ENCODE measurements at places on chromosomes 2 and 18.

- DNase-seq, result no peak
These were observed 145.6 kb upstream of the KLHL29 start for GRCh38 chr2:23239374-23239773.

- DNase-seq, result no peak
These were observed 184.6 kb downstream of the ZFP36L2 start for GRCh38 chr2:43041661-43042360.

DNA sequence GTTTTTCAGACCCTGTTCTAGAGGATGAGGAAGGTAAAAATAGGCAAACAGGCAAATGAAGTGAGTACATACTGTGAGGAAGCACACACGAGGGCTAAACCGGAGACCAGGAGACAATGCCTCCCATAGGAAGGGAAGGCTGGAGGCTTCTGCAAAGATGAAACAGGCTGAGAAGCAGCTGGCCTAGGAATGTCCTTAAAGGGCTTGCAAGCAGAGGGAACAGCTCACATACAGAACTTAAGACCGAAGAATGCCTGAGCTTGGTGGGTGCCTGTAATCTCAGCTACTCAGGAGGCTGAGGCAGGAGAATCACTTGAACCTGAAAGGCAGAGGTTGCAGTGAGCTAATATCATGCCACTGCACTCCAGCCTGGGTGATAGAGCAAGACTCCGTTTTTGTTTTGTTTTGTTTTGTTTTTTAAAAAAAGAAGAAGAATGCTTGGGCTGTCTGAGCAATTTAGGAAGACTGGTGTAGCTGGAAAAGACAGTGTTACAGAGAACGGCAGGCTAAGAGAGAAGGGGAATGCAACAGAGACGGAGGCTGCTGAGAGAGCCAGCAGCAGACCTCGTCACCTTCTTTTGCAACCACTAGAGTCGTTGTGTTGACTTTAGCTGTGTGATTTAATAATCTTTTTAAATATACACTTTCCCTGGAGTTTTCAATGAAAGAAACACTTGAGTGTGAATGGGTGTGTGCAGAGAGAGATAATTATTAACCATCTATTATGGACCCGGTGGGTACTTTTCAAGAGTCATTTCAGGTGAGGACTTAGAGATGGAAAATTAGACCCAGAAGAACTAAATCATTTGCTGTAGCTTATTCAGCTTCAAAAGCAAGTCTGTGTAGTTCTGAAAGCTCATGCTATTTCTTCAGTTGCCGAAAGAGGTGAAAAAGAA lies 232.8 kb downstream of the GALR1 start:
- DNase-seq, result no peak

DNA sequence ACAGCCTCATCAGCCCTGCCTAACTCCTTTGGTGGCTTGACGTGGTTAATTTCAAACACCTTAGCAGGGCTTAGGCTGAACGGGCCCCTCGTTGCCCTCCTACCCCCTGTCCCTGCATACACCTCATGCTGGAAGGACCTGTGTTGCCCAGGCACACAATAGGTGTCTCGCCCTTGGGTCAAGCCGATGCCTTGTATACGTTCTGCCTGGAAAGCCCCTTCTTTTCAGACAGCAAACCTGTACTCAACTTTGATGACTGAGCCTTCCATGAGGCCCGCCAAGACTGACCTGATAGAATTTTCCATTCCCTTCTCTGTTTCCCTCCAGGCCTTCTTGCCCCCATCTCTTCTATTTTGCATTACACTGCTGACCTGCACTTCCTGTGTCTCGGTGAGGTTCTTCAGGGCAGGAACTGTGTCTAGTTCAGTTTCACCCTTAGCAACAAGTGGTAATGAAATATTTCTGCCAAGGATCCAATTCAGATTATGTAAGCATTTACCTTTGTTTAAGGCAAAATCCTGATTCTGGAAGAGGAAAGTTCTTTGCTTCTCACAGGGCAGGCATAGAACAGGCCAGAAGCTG lies 7.9 kb downstream of the GREB1 start:
- DNase-seq, result no peak

GRCh38 chr2:207143215-207144172 lies 22.3 kb downstream of the KLF7 start:
- peak; percentile 27 for DNase-seq

GRCh38 chr2:112630268-112630667 lies 15.5 kb upstream of the SLC20A1 start:
- no peak for DNase-seq

- no peak for DNase-seq
These were observed 141.1 kb downstream of the DCC start for GRCh38 chr18:52481116-52481515.

DNA sequence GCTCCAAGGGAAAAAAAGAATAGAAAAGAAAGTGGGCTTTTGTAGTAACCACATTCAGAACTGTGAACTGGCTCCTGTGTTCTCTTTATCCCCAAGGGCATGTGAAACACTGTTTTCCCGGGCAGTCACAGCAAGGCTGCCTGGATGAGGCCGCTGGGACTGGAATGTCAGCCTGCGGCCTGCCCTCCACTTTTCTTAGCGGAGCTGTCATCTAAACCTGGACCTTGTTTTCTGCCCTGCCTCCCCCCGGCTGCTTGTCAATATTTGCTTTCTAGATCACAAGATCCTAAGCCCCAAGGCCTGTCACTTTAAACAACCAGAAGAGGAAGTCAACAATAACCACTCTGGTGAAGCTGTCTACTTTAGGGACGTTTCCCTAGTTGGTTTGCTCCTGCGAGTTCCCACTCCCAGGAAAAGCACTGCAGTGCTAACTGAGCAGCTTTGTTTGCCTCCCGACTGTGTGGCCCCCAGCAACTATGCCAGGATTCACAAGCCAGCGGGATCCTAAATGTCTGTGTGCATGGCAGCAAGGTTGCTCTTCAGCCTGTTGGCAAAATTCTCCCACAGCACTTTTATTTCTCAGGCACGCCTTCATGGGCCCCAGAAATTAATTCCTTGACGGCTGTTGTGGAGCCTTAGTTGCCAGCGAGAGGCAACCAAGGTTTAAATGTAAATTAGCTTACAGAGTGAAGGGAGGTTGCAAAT lies 30.6 kb downstream of the SOWAHC start:
- no peak for DNase-seq

- no peak for DNase-seq
These were observed 53.1 kb downstream of the EHD3 start for GRCh38 chr2:31286961-31287550.

- DNase-seq, result no peak
These were observed 188.4 kb upstream of the GYPC start for GRCh38 chr2:126467367-126468054.

- DNase-seq, result no peak
These were observed 400.1 kb downstream of the CCDC85A start for GRCh38 chr2:56583796-56584315.

DNA sequence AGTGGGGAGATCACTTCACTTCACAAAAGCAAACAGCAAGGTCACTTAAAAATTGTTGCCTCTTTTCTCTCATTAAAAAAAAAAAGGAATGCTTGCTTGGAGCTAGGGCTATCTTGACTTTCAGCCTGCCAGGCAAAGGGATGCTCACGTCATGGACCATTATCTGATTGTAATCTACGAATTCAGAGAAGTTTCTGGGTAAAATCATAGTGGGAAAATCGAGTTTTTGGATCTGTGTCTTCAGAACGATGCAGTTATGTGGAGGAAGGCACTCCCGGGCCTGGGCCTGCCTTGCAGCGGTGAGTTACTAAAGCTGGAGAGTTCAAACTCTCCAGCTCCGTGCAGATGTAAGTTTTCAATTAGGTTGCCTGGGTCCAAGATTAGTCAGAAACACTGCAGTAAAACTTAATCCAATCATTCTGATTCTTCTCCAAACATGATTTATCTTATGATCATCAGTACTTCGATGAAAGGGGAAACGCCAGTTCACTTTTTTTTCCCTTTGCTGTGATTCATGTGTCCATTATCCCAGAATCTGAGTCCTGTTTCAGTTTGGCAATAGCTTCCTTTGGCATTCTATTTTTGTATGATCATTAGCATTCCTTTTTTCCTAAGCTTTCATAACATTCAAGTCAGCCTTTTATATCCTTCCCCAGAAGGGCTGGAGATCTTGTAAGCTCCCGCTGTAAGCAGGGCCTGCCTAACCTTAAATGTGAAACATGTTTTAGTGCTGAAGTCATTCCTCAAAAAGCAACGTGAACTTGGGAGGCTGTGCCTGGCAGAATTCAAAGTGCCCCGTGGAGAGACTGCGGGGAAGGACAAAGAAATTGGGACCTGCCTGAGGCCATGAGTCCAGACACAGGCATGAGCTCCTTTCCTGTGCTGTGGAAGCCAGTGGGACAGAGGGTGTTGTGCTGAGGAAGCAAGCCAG lies 119.3 kb upstream of the TWIST2 start:
- no peak for DNase-seq

DNA sequence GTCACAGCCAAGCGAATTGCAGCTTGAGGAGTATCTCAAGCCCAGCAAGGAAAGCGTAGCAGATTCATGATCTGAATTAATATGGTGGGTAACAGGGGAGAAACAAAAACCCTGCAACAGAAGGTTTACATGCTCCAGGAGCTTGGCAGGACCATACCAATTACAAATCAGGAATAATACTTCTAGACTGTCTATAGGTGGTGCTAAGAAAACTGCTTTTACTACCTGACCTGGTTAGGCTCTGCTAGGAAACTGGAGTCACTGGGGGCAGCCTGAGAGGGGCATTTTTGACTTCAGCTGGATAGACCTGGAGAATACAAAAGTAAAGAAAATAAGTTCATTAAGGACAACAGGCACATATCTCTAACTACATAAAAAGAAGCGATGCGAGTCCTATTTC lies 24.6 kb upstream of the SPOPL start:
- DNase-seq, result no peak

DNA sequence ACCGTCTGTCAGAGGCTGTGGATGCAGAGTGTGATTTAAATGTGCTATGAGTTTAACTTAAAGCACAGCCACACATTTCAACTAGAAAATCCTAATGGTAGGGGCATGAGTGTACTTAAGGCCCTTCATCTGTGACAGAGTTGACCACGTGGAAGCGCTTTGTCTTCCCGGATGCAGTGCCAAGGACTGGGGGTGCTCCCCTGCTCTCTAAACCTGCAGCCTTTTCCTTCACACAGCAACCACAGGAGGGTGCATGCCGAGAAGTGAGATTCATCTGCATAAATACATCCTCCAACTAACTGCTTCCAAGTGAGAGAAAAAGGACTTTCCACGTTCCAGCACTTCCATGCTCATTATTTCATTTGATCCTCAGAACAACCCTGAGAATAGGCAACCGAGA lies 149.6 kb downstream of the MYT1L start:
- no peak for DNase-seq

DNA sequence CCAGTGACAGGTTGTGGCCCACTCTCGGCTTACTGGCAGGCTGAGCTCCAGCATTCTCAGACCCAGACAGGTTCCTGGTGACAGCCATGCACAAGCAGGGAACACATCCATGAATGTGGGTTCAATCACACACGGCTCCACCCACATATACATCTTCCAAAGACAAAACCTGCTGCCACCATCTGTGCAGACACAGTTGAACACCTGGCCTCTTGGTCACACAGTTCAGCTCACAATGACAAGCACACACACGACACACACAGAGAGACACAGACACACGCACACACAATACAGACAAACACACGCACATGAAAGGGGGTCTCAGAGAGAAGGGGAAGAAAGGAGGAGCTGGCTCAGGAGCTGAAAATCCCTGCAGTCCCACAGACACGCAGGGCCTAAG lies 32.1 kb upstream of the PTMA start:
- no peak for DNase-seq

DNA sequence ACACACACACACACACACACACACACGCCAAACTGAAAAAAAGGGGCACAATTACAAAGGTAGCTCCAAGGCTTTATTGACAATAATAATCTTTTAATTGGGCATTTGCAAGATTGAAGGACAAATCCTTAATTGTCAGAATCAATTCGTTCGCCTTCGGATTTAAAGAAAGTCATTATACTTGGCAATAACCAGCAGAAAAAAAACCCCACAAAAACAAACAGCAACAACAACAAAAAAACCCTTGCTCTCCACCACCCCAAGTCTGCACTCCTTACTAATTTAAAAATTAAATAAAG lies 1.8 kb upstream of the HOXD8 start:
- no peak for DNase-seq

DNA sequence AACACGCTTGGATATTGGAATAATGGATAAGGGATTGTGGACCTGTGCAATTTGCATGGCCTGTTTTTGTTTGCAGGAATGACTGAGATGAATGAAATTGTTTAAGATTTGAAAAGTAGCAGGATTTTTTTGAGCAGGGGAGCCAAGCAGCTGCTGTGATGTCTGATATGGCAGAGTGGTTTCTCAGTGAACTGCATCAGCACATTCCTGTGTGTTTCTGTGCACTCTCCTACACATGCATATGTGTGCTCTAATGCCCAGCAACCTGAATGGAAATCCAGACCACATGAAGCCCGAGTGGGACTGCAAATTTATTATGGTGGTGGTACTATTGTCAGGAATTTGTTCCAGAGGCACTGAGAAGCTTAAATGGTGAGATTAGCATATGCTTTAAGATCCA lies 161.7 kb downstream of the PARD3B start:
- no peak for DNase-seq

DNA sequence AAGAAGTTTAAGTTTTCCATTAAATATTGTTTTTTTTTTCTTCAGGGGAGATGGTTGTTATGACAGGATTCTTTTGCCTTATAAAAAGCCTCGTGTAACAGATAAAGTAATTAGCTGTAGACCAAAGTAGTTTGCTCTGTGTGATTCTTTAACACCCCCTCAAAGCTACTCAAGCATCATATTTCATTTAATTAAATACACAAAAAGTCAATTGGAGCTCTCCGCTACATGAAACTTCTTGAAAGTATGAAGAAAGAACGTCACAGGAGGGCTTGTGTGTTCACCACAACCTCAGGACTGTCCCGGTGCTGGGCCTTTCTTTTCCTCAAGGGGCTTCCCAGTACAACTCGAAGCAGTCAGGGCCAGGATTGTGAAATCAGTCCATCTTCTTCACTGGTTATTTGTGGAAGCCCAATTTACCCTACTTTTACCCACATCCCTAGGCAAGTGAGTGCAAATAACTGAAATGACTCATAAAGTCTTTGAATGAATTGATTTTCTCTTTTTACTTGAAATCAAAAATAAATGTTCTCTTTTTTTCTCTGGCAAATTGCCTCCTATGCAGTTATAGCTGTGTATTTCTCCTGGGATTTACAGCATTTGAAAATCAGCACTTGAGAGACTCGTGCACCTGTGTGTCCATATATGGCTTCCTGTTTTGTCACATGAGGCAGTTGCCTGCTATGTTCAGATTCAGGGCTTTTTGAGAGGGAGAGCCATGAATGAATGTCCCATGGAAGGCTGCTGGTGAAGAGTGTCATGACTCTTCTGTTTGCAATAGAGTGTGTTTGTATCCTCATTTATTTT lies 48.6 kb downstream of the LINC00305 start:
- peak; percentile 10 for DNase-seq

GRCh38 chr2:95269036-95269680 lies 5.1 kb upstream of the PROM2 start:
- no peak for DNase-seq

Measured in nucleus accumbens (tissue), 56 donors.